Naive thymus-derived CD4-positive, alpha-beta T cell (primary cell): ENCODE measurements at places on chromosomes 1 and 21. TPM values are rescaled to one million over a fixed set of nuclear protein-coding genes. Genes with fewer than 3 reads are reported as not detected.
A peak's percentile ranks its signal among the peaks of the same experiment; 100 is the strongest.

Gene ADAMTS1
- polyA plus RNA-seq, result 0.48 TPM

Gene FLG2
- polyA plus RNA-seq, result not detected

Gene PADI1
- not detected for polyA plus RNA-seq

Gene LAX1
- 38.6 TPM for polyA plus RNA-seq

Gene CYP4A22
- not detected for polyA plus RNA-seq

Gene GCSAML
- 0.14 TPM for polyA plus RNA-seq

Gene SERPINC1
- 0.25 TPM for polyA plus RNA-seq

Gene LCE6A
- polyA plus RNA-seq, result not detected

Gene ATXN7L2
- polyA plus RNA-seq, result 15.2 TPM

Gene MYCL
- polyA plus RNA-seq, result not detected

Gene DMBX1
- polyA plus RNA-seq, result not detected

Gene C4BPB
- polyA plus RNA-seq, result 0.45 TPM

Gene C1QA
- polyA plus RNA-seq, result not detected

Gene ROR1
- not detected for polyA plus RNA-seq

Gene CRNN
- polyA plus RNA-seq, result not detected

Gene VWA5B1
- polyA plus RNA-seq, result 0.08 TPM

DNA sequence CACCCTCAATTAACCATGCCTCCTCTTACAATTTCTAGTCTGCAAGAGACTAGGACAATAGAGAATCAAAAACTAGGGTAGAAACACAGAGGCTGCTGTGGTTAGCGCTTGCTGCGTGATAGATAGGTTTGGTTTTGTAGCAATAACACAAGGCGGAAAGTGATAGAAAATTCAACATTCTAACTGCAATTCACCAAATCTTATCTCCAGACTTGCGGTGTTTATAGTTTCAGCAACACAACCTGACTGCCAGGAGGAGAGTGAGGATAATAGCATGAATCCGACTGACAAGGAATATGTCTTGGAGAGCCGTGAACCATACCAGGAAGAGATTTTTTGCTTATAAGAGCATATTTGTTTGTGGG is 30.7 kb upstream of the IFNAR2 start:
- no peaks in the 10 kb centered on the region for H3K36me3 ChIP-seq
- H3K4me3 ChIP-seq, result no peak overlapping the region
- H3K4me1 ChIP-seq, result peaks cover 7% of the 10 kb centered on the region
- no peaks in the 10 kb centered on the region for H3K27me3 ChIP-seq
- no peak overlapping the region for H3K27ac ChIP-seq

DNA sequence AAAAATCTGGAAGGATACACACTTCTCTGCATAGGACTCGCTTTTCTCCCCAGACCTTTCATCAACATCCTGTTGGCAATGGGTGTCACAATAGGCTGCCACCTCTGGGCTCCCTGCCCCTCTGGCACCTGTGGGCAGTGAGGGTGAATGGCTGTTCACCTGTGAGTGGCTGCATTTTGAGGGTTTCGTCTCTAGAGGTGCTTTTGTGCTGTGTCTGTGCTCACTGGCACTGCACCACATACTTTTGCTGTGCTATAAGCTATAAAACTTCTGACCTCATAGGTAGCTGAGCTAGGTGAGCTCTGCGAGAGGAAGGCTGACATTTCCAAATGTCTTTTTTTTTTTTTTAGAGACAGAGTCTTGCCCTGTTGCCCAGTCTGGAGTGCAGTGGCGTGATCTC is 35.9 kb downstream of the SLC30A1 start:
- DNase-seq, result no peak

GRCh38 chr1:151520359-151520758 is 9.2 kb downstream of the CGN start:
- DNase-seq, result no peak
- H3K27ac ChIP-seq, result no peak overlapping the region
- no peak overlapping the region for H3K4me3 ChIP-seq
- no peaks in the 10 kb centered on the region for H3K36me3 ChIP-seq
- H3K4me1 ChIP-seq, result no peaks in the 10 kb centered on the region
- no peaks in the 10 kb centered on the region for H3K27me3 ChIP-seq

- H3K4me3 ChIP-seq, result peak overlapping the region; percentile 26
- H3K27me3 ChIP-seq, result no peaks in the 10 kb centered on the region
- no peak overlapping the region for H3K27ac ChIP-seq
- no peaks in the 10 kb centered on the region for H3K36me3 ChIP-seq
- no peak for DNase-seq
Measured at GRCh38 chr1:26370591-26371382, 1.8 kb downstream of the ZNF683 start.

DNA sequence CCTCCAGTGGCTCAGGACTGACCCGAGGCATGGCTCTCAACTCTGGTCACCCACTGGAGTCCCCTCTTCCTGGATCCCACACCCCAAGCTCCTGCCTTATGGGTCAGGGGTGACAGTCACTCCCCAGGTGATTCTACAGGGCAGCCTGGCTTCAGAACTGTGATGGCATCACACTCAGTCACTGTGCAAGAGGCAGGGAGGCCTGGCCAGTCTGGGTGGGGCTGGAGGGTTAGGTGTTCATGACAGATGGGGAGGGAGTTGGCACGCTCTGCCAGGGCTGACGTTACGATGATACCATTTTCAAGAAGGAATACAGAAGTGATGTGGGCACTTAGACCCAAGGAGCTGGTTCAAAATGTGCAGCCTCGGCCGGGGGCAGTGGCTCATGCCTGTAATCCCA is 25.2 kb upstream of the ABCG1 start:
- H3K4me3 ChIP-seq, result no peak overlapping the region
- peaks cover 58% of the 10 kb centered on the region for H3K4me1 ChIP-seq
- H3K27me3 ChIP-seq, result no peaks in the 10 kb centered on the region
- no peak for DNase-seq
- no peaks in the 10 kb centered on the region for H3K36me3 ChIP-seq

- H3K27me3 ChIP-seq, result no peaks in the 10 kb centered on the region
- H3K27ac ChIP-seq, result no peak overlapping the region
- H3K4me3 ChIP-seq, result no peak overlapping the region
Measured at GRCh38 chr1:59151860-59152259, 145.0 kb upstream of the FGGY start.

DNA sequence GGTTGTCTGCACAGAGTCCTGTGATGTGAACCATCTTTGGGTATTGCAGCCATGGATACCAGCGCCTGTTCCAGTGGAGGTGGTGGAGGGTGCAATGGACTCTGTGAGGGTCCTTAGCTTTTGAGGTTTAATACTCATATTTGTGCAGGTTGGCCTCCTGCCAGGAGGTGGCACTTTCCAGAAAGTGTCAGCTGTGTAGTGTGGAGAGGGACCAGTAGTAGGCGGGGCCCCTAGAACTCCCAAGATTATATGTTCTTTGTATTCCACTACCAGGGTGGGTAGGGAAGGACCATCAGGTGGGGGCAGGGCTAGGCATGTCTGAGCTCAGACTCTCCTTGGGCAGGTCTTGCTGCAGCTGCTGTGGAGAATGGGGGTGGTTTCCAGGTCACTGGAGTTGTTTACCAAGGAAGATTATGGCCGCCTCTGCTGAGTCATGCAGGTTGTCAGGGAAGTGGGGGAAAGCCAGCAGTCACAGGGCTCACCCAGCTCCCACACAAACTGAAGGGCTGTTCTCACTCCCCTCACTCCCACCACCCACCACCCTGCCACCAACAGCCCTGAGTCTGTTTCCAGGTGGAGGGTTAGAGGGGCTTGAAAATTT is 31.2 kb upstream of the ZNF678 start:
- H3K27me3 ChIP-seq, result no peaks in the 10 kb centered on the region
- H3K27ac ChIP-seq, result no peak overlapping the region
- no peaks in the 10 kb centered on the region for H3K36me3 ChIP-seq
- no peaks in the 10 kb centered on the region for H3K4me1 ChIP-seq

GRCh38 chr1:79662596-79662995 is 656.1 kb upstream of the ADGRL4 start:
- H3K27me3 ChIP-seq, result no peaks in the 10 kb centered on the region
- no peaks in the 10 kb centered on the region for H3K36me3 ChIP-seq
- no peak for DNase-seq
- no peaks in the 10 kb centered on the region for H3K4me1 ChIP-seq
- no peak overlapping the region for H3K4me3 ChIP-seq
- no peak overlapping the region for H3K27ac ChIP-seq

DNA sequence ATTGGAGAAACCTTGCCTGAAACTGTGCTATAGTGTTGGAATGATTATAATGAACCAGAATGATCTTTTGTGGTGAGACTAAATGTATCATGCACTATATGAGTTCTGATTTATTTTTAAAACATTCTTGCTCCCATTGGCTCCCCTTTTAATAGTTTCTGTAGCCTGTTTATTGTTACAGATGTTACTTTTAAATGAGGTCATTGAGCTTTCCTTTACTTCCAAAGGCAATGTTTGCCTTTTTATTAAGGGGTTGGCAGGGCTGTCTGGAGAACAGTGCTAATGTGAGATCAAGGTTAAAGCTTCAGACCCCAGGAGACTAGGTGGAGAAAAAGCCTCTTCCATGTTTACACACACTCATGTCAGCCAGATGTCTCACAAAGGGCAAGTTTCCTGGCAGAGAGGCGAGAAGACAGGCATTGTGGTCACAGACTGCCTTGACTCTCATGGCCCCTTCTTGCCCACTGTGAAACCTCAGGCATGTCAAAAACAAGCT is 120.6 kb upstream of the RAVER2 start:
- H3K4me1 ChIP-seq, result no peaks in the 10 kb centered on the region
- H3K27ac ChIP-seq, result no peak overlapping the region
- no peak overlapping the region for H3K4me3 ChIP-seq
- no peaks in the 10 kb centered on the region for H3K36me3 ChIP-seq
- no peaks in the 10 kb centered on the region for H3K27me3 ChIP-seq
- no peak for DNase-seq

- no peak overlapping the region for H3K27ac ChIP-seq
- H3K4me1 ChIP-seq, result no peaks in the 10 kb centered on the region
- no peak overlapping the region for H3K4me3 ChIP-seq
- no peaks in the 10 kb centered on the region for H3K36me3 ChIP-seq
Measured at GRCh38 chr1:168742994-168743650, 14.1 kb upstream of the DPT start.

DNA sequence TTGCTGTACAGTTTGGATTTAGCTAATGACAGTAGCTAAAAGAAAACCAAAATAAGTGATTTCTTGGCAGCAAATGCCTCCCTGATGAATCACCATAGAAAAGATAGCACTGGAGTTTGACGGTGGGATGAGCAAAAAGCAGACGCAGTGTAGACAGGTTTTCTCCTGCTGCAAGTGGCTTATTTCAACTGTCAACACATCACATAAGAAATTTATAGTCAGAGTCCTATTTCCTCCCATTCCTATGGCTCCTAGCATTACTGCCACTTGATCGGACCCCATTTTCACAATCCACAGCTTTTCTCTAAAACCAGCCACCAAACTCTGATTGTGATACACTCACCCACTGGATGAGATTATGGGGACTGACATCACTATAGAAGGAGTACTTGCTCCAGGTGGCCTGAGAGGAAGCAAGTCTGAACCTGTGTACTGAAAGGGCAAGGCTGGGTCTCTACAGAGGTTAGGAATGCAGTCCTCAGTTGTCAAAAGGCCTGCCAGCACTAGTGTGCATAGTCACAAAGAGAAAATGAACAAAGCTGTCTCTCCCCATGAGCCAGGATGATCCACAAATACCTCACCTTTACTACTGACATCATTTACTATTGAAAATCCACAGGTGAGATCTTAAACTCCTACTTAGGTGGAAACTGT is 359.8 kb downstream of the LTN1 start:
- no peaks in the 10 kb centered on the region for H3K36me3 ChIP-seq
- H3K27me3 ChIP-seq, result no peaks in the 10 kb centered on the region
- H3K4me3 ChIP-seq, result no peak overlapping the region
- no peak overlapping the region for H3K27ac ChIP-seq

GRCh38 chr1:27444632-27445031 is 45.3 kb downstream of the WASF2 start:
- H3K4me3 ChIP-seq, result no peak overlapping the region
- no peaks in the 10 kb centered on the region for H3K27me3 ChIP-seq
- no peak for DNase-seq
- peaks cover 4% of the 10 kb centered on the region for H3K36me3 ChIP-seq
- peak overlapping the region; percentile 42 for H3K27ac ChIP-seq
- no peaks in the 10 kb centered on the region for H3K4me1 ChIP-seq

- no peaks in the 10 kb centered on the region for H3K4me1 ChIP-seq
- no peaks in the 10 kb centered on the region for H3K36me3 ChIP-seq
- no peak overlapping the region for H3K4me3 ChIP-seq
- H3K27ac ChIP-seq, result no peak overlapping the region
- DNase-seq, result no peak
Measured at GRCh38 chr1:231055271-231055670, 15.2 kb upstream of the FAM89A start.

GRCh38 chr1:24084050-24084449 is 27.9 kb downstream of the MYOM3 start:
- no peaks in the 10 kb centered on the region for H3K27me3 ChIP-seq
- H3K4me1 ChIP-seq, result no peaks in the 10 kb centered on the region
- no peak overlapping the region for H3K27ac ChIP-seq
- no peak for DNase-seq

- H3K36me3 ChIP-seq, result no peaks in the 10 kb centered on the region
- no peaks in the 10 kb centered on the region for H3K27me3 ChIP-seq
- no peak for DNase-seq
- no peak overlapping the region for H3K27ac ChIP-seq
Measured at GRCh38 chr1:19940486-19941205, 17.2 kb upstream of the PLA2G2E start.

GRCh38 chr1:38565020-38565491 is 294.5 kb downstream of the RRAGC start:
- H3K36me3 ChIP-seq, result no peaks in the 10 kb centered on the region
- DNase-seq, result no peak
- no peak overlapping the region for H3K4me3 ChIP-seq

GRCh38 chr1:231603598-231604275 is 22.9 kb upstream of the DISC1 start:
- no peaks in the 10 kb centered on the region for H3K27me3 ChIP-seq
- H3K36me3 ChIP-seq, result no peaks in the 10 kb centered on the region
- H3K27ac ChIP-seq, result peak overlapping the region; percentile 70

GRCh38 chr21:42405064-42406013 is 1.6 kb downstream of the UBASH3A start:
- H3K27ac ChIP-seq, result peak overlapping the region; percentile 89
- no peaks in the 10 kb centered on the region for H3K27me3 ChIP-seq
- peak overlapping the region; percentile 66 for H3K4me3 ChIP-seq
- no peak for DNase-seq

DNA sequence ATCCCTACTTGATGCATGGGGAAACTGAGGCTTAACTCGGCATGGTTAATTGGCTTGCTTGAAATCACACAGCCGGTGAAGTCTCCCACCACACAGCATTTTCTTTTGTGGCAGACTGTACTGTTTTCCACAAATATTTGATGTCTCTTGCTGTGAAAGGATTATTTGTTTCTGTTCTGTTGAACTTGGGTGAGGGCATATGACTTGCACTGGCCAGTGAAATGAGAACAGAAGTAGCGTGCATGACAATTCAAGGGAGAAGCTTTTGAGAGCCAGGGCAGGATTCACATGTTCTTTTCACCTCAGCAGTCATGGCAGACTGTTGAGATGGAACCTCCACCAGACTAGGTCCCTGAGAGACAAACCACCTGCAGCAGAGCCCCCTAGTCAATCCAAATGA is 11.7 kb upstream of the AK2 start:
- H3K27ac ChIP-seq, result no peak overlapping the region
- H3K4me3 ChIP-seq, result no peak overlapping the region
- H3K4me1 ChIP-seq, result no peaks in the 10 kb centered on the region
- no peaks in the 10 kb centered on the region for H3K27me3 ChIP-seq

- no peaks in the 10 kb centered on the region for H3K27me3 ChIP-seq
- no peaks in the 10 kb centered on the region for H3K36me3 ChIP-seq
- H3K4me3 ChIP-seq, result no peak overlapping the region
Measured at GRCh38 chr21:44506279-44507255, 33.4 kb downstream of the KRTAP10-1 start.
